ENCODE measurements at places on chromosomes 1 and 21. TPM values are rescaled to one million over a fixed set of nuclear protein-coding genes. Genes with fewer than 3 reads are reported as not detected.

Gene ARHGEF16
- 28.3 TPM for total RNA-seq

GRCh38 chr1:152049291-152050083 lies 12.7 kb upstream of the S100A11 start:
- peaks cover 24% of the 10 kb centered on the region for H3K4me1 ChIP-seq
- no peak for DNase-seq
- no peaks in the 10 kb centered on the region for H3K27me3 ChIP-seq
- H3K36me3 ChIP-seq, result no peaks in the 10 kb centered on the region
- no peak overlapping the region for H3K4me3 ChIP-seq

GRCh38 chr1:237975903-237976302 lies 85.2 kb upstream of the ZP4 start:
- H3K4me3 ChIP-seq, result no peak overlapping the region
- no peaks in the 10 kb centered on the region for H3K27me3 ChIP-seq
- no peak for DNase-seq
- no peaks in the 10 kb centered on the region for H3K36me3 ChIP-seq
- no peak overlapping the region for H3K27ac ChIP-seq

DNA sequence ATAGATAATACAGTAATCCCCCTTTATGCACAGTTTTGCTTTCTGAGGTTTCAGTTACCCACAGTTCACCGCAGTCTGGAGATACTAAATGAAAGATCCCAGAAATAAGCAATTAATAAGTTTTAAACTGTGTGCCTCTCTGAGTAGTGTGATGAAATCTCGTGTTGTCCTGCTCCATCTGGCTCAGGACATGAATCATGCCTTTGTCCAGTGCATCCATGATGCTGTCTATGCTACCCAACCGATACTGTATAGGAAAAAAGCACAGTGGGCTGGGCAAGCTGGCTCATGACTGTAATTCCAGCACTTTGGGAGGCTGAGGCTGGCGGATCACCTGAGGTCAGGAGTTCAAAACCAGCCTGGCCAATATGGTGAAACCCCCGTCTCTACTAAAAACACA lies 85.0 kb upstream of the SLC2A1 start:
- H3K36me3 ChIP-seq, result no peaks in the 10 kb centered on the region
- no peak for DNase-seq
- H3K27ac ChIP-seq, result no peak overlapping the region
- H3K27me3 ChIP-seq, result no peaks in the 10 kb centered on the region
- peaks cover 4% of the 10 kb centered on the region for H3K4me1 ChIP-seq

- no peak overlapping the region for H3K27ac ChIP-seq
- no peak overlapping the region for H3K4me3 ChIP-seq
- no peak for DNase-seq
- no peaks in the 10 kb centered on the region for H3K27me3 ChIP-seq
- no peaks in the 10 kb centered on the region for H3K4me1 ChIP-seq
Measured at GRCh38 chr1:228871314-228872061, 136.2 kb downstream of the RHOU start.

GRCh38 chr1:213939888-213940287 lies 47.9 kb upstream of the PROX1 start:
- no peaks in the 10 kb centered on the region for H3K36me3 ChIP-seq
- no peak overlapping the region for H3K4me3 ChIP-seq
- no peak for DNase-seq
- no peaks in the 10 kb centered on the region for H3K27me3 ChIP-seq

GRCh38 chr1:156889802-156890580 lies 3.5 kb upstream of the PEAR1 start:
- no peak overlapping the region for H3K27ac ChIP-seq
- H3K27me3 ChIP-seq, result peaks cover 16% of the 10 kb centered on the region
- no peak overlapping the region for H3K4me3 ChIP-seq
- peaks cover 21% of the 10 kb centered on the region for H3K4me1 ChIP-seq
- no peak for DNase-seq

Data from upper lobe of left lung (tissue), 6 donors.